ENCODE measurements at places on chromosomes 11 and 22.

DNA sequence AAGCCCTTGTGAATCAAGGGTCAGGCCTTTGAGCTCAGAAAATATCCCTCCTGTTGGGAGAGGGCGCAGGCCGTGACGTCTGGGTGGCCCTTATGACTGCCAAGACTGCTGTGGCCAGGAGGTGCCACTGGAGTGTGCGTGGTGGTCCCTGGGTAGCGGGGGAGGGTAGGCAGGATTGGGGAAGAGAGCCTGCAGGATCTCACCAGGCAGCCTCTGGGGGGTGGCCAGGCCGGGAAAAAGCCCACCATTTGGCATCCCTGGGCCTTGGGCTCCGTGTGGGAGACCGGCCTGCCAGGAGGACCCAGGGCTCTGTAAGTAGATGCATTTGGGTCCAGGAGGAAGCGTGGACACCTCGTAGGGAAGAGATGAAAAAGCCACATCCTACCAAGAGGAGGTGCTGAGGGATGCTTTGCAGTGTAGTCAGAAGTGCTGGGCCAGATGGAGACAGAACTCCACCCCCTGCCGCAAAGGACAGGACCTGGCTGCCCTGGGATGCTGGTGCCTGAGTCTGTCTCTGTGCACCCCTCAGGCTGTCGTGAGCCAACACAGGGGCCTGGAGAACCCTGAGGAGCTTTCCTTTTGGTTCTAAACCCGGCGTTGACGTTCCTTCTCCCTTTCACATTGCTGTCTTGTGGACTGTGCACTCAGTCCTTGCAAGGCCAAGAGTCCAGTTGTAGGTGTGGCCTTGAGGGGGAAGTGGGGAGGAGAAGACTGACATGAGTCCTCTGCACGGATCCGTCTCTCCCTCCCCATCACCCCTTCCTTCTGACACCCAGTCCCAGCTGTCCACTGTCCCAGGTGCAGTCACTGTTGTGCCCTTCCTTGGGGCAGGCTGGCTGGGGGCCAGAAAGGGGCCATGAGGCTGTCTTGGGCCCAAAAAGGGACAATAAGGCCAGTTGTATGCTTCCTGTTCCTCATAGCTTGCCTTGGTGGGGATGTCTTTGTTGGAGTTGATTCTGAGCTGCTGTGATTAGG lies 12.7 kb upstream of the MIEF1 start:
- DNase-seq, result no peak

- DNase-seq, result no peak
Measured at GRCh38 chr11:44742508-44743246, 15.9 kb downstream of the TSPAN18 start.

DNA sequence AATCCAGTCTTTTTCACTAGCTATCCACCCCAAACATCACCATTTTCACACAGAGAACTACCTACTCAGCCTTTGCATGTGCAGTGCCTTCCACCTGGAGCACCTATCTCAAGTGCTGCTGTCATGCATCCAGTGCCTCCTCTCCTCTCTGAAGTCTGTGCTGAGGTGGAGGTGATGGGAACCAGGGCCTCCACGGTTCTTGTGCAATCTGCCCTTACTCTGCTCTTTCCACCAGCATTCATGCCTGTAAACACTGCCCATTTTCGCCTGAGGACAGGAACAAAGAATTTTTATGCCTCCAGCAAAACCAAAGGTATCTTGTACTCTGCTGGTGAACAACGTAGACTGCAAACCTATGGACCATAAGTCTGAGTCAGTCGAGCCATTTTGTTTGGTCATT lies 27.0 kb downstream of the PITPNB start:
- no peak for DNase-seq

GRCh38 chr11:70018816-70019215 lies 59.3 kb upstream of the ANO1 start:
- DNase-seq, result no peak

DNA sequence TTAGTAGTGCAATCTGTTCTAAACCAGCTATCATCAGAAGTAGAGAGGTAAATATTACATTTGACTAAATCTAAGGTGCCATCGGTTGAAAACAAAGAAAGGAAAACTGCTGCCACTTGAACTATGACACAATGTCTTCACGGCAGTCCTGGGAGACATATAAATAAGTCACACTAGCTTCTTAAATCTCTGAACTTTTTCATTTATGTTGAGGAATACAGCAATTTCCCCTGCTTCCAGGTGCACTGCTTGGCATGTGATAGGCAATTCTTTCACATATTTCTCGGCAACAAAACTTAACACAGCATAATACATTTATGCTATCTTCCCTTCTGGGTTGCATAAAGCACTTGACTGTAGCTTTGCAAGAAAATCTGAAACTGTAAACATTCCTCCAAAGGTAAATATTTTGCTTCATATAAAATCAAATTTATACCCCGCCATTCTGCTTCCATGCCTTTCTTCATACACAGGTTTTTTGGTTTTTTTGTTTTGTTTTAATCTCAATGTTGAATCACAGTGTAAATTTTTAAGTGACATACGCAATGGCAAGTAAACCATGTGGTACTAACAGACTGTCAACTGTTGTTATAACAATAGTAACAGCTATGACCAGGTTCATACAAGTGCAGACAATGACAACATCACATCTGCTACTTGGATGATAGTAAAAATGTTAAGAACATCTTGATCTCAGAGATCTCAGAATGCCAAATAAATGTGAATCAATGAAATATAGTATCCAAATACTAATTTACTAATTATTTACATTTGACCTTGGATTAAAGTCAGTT lies 18.2 kb downstream of the USP28 start:
- no peak for DNase-seq

DNA sequence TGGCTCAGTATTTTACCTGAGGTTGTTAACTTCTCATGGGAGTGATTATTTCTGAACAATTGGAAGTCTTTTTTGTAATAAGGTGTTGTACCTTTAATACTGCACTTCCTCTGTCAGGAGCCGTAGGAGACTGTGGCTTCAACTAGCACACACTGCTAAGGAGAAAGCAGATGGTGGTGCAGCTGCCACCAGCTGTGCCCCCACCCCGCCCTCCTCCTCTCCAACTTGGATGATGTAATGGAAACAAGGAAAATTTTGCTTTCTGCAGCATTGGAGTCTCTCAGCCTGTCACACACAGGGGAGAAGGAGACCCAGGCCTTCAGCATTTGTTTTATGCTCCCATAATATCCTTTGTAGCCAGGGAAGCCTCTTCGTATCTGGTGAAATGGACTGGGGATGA lies 91.2 kb downstream of the TEAD1 start:
- no peak for DNase-seq

DNA sequence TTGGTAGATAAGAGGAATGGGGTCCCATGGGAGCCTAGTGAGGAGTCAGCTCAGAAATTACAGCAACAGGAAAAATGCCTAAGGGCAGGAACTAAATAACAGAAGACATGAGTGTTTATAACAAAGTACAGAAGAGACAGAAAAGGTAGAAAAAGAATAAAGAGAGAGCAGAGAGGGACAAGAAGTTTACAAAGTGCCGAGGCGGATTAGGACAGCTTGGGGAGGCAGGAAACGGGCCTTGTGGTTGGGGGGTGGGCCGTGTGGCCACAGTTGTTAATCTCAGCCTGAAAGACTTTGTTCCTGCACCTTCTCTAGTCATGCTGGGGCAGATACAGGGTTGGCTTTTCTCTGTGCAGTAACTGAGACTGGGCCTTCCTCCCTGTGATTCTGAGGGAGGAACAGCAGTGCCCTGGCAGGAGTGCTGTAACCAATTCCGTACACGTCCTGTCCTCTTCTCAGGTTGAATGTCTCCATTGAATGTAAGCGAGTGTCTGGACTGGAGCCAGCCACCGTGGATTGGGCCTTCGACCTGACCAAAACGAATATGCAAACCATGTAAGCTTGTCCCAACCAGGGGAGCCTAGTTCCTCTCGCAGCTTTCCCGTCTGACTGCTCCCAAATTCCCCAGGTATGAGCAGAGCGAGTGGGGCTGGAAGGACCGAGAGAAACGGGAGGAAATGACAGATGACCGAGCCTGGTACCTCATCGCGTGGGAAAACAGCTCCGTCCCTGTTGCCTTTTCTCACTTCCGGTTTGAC lies 13.2 kb downstream of the NAA40 start:
- DNase-seq, result no peak

- DNase-seq, result no peak
Measured at GRCh38 chr11:20790622-20791021, 121.2 kb downstream of the NELL1 start.

DNA sequence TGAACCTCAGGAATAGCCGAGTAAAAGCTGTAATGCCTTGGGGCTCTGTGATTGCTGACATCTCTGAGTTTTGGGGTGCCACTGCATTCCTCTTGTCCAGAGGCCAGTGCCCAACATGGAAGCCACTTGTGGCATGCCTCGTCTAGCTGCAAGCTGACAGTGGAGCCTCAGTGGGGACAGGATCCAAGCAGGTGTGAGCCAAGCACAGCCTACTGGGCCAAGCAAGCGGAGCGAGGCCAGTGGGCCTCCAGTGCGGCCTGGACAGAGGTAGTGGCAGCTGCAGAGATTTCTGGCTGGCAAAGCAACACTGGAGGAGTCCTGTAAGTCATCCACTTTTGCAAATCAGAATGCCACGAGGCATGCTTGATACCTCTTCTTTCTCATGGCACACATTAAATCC lies 1038.2 kb upstream of the CNTN5 start:
- DNase-seq, result no peak

DNA sequence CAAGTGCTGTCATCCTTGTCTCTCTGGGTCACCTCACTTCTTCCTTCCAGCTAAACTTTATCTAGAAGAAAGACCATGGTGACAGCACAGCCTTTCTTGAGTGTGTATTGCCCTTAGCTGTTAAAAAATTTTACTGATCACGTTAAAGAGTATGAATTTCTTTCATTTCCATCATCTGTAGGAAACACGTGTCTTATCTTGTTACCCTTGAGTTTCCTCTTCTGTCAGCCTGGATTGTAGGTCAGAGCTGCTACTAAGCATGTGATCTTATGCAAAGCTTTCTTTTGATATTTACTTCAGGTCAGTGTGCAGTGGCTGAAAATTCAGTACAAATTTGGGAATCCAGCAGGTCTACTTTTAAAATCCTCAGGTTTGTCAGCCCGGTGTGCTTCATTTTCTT lies 512.2 kb upstream of the ARHGAP42 start:
- no peak for DNase-seq

DNA sequence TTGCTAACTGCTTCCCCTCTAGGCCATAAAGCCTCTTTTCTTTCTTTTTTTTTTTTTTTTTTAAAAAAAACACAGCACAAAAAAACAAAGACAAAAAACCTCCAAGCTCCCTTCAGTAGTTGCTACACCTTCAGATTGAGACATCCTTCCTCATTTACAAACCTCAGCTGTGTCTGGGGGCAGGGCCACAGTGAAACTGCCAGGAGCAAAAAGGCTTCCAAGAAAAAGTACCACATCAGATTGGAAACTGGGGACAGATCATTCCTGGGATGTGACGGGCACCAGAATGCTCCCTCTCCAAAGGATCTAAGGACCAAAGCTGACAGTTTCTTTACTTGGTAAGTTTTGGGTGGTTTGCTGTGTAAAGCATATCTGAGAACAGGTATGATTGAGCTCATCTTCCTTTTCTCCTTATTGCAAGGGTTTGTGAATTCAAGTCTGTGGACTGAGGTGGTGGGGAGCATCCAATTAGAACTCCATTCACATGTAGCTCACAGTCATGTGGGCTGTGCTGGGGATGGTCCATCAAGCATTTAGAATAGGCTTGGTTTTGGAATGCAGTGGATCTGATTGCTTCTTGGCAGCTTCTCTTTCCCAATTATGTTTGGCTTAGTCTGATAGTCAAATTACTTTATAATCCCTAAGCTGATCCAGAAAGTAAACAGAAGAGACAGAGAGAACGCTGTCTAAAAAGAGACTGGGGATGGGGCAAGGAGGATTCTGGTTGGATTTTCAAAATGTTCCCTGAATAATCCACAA lies 705 bp downstream of the BBOX1 start:
- DNase-seq, result no peak

DNA sequence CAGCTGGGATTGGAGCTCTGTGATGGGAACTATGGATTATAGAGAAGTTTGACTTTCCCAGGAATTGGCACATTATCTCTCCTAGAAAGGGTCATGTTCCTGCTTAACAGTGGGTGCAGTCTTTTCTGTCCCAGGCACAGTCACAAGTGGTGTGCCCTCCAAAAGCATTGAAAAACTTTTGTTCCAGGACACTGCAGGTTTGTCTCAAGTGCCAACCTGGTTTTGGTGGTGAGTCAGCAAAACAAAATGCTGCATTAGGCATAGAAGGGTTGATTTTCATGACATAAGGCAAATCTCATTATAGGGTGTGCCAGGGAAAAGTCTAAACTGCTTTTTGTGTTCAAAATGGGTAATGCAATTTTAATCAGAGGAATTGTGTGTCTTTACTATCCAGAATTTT lies 4.9 kb downstream of the HTATIP2 start:
- DNase-seq, result no peak

DNA sequence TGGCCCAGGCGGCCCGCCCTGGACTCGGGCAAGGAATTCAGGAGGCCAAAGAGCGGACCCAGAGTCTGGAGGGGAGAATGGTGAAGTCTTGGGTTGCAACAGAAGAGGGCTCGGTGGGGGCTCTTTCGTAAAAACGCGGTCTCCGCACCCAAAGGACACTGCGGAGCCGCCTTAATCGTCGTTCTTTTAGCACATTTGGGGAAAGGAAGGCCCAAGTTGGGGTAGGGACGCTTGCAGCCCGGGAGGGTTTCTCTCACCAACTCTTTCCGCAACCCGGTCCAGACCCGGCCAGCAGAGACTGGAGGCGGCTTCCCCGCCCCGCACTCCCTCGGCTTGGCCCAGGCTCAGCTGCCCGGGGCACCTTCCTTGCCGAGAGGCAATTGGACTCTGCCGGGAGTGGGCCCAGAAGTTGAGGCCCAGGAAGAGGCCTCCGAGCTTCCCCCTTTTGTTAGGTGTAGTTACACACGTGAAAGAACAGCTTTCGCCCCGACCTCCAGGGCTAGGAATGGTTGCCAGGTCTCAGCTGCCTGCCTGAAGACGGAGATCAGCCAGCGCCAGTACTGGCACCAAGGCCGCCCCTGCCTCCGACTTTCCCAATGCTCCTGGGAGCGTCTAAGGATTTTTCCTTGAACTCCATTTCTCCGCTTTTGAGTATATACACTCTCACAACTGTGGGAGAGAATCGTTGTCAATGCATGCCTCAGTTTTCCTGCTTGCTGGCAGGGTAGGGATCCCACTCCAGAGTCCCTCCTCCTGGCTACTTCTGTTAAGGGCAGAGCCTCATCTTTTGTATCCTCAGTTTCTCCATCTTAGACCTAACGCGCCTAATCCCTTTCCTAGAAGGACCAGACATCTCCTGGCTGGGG lies 3.7 kb downstream of the ALX4 start:
- no peak for DNase-seq

- DNase-seq, result no peak
Measured at GRCh38 chr11:115699733-115700132, 195.5 kb upstream of the CADM1 start.

GRCh38 chr22:47571616-47572015 lies 809.2 kb downstream of the TBC1D22A start:
- no peak for DNase-seq

GRCh38 chr11:74784234-74784633 lies 35.6 kb downstream of the RNF169 start:
- no peak for DNase-seq

GRCh38 chr11:129803533-129803932 lies 12.1 kb upstream of the TMEM45B start:
- DNase-seq, result peak; percentile 47

Measured in HT-29 (cell line).